ENCODE measurements at places on chromosomes 16 and 17.

GRCh38 chr16:89383095-89384003, 107.0 kb downstream of the ANKRD11 start:
- DNase-seq, result no peak

- no peak for DNase-seq
Measured at GRCh38 chr17:77600346-77600745, 358.2 kb upstream of the TNRC6C start.

- no peak for DNase-seq
Measured at GRCh38 chr17:8766731-8767130, 8.4 kb upstream of the SPDYE4 start.

DNA sequence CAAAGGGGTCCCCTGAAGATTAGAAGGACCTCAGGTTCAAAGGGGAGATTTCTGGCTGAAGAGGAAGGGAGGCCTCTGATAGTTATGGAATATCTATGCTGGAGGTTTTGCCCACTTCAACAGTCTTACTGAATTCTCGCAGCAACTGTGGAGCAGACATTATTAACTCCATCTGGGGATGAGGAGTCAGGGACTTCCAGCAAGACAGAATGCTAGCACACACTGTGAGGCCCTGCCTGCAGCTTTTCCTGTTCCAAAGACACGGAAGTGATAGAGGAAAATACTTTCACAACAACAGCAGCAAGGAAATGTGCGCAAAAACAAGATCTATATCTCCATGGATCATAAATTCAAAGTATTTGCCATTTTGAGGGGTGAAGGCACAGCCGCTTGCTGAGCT, 72.8 kb downstream of the RPH3AL start:
- no peak for DNase-seq

DNA sequence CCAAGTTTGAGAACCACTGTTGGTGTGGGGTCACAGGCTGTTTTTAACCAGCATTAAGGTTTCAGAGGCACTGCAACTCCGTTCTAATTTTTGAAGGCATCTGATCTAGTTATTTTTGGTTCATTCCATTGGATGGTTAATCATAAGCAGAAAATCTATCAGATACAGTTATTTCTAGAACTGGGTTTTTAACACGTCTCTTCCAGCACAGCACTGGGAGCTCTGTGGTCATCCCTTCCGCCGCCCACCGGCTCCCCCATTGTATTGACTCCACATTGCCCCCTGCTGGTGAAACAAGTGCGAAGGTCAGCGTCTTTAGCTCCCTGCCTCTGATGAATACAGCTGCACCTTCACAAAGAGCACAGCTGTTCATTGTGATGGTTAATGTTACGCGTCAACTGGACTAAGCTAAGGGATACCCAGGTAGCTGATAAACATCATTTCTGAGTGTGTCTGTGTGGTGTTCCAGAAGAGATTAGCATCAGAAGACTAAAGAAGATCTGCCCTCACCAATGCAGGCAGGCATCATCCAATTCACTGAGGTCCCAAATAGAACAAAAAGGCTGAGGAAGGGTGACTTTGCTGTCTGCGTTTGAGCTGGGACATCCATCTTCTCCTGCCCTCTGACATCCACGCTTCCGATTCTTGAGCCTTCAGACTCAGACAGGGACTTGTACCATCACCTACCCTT, 8.5 kb downstream of the CCL18 start:
- peak; percentile 21 for DNase-seq

DNA sequence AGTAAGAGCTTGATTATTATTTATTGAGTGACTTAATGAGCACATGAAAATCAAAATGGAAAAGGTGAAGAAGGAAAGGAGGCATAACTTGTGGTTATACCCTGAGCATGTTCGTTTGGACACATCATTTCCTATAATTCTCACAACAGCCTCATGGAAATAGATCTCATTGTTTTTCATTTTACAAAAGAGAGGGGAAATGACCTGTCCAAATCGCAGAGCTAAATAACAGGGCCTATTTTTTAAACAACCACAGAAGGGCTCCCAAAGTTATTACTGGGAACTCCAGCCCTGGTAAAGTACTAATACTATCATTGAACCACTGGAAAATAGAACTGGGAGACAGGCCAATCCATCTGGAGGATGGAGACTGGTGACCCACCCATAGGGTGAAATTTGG, 317.7 kb upstream of the C16orf82 start:
- no peak for DNase-seq

- peak; percentile 45 for DNase-seq
Measured at GRCh38 chr17:50934672-50935220, 68.6 kb upstream of the TOB1 start.
